ENCODE measurements at places on chromosomes 12 and 14.

GRCh38 chr12:7705846-7706245 lies 5.4 kb upstream of the DPPA3 start:
- DNase-seq, result no peak

DNA sequence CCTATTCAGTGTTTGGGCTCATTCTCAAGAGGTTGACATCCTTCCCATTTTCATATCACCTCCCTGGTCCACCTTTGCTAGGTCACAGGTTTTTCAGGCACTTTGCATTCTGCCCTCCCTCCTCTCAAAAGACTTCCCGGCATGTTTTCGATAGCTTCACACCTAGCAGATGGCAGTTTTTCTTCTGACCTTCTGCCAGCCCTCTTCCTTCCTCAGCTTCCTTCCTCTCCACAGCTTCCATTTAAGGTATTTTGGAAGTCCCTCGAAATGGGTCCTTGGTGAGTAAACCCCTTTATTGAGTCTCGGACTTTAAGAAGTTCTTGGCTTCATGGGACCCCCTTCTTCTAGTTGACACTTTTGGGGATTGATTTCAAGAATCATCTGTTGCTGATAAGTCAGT lies 358.0 kb downstream of the RGS6 start:
- no peak for DNase-seq

DNA sequence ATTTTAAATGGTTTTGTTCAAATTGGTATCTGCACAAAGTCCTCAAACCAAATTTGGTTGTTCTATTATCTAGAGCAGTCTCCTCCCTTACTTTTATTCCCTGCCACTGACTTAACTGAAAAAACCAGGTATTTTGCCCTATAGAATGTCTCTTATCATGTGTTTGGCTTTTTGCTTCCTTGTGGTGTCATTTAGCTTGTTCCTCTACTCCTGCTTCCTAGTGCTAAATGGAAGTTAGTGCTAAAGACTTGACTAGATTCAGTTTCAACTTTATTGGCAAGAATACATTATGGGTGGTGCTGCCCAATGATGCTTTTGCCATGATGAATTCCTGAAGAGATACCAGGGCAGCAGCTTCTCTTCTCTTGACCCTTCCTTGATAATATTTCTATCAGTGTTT lies 29.7 kb downstream of the PLXNC1 start:
- no peak for DNase-seq

GRCh38 chr12:67077617-67078016 lies 191.5 kb upstream of the CAND1 start:
- no peak for DNase-seq

All from umbilical cord (tissue), 2 donors.